ENCODE measurements at places on chromosomes 6 and 20.

DNA sequence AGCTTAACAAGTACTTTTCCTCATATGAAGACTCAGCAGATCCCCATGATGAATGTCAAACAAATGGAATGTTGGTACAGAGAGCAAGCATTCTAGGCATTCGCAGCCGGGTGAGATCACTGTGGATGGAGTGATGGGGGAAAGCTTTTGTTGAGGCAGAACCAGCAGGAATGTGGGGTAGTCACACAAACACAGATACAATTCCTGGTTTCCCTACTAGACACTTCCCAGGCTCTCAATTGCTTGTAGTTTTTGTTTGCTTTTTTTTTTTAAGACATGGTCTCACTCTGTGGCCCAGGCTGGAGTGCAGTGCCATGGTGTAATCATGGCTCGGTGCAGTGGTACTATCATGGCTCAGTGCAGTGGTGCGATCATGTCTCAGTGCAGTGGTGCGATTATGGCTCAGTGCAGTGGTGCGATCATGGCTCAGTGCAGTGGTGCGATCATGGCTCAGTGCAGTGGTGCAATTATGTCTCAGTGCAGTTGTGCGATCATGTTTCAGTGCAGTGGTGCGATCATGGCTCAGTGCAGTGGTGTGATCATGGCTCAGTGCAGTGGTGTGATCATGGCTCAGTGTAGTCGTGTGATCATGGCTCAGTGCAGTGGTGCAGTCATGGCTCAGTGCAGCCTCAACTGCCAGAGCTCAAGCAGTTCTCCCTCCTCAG lies 15.4 kb upstream of the IER3 start:
- no peak for DNase-seq

GRCh38 chr20:62576815-62577489 lies 65.4 kb upstream of the SLCO4A1 start:
- DNase-seq = peak; percentile 3

- no peak for DNase-seq
Observed at GRCh38 chr6:46357591-46357990, 133.7 kb downstream of the RCAN2 start.

GRCh38 chr6:156250593-156250992 lies 526.6 kb upstream of the ARID1B start:
- no peak for DNase-seq

GRCh38 chr20:51036827-51037531 lies 14.1 kb upstream of the KCNG1 start:
- no peak for DNase-seq

GRCh38 chr6:130520221-130520620 lies 154.4 kb downstream of the TMEM200A start:
- no peak for DNase-seq

DNA sequence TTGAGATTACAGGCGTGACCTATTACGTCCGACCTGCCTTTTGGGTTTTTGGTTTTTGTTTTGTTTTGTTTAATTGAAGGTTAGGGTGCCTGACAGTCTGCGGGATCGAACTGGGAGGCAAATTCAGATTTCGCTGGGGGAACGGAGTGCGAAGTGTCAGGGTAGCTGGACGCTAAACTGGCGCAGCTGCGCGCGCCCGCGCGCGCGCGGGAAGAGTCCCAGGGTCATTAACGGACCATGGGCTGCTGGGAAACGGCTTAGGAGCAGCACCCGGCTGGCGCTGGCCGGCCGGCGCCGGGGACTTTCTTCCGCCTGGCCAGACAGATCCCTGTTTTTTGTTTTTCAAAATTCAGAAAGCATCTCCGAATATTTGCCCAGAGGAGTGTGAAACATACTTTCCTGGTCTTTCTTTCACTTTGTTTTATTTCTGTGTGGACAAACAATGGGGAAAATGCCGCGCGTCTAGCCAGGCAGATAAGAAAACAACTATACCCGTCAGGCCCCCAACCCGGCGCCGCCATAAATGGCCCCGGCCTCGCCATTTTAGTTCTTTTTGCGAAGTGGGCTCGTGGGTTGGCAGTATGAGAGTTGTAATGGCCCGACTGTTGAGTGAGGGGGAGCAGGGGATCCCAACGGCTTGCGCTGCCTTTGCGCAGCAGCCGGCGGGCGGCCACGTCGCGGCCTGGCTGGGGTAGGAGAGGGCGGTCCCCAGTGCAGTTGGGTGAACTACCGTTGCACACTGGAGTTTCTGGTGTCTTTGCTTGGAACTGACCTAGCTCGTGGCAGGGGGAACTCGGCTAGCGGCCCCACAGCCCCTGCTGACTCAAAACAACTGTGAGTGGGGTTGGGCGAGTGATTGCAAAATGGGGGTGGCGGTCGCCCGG lies 7.1 kb downstream of the HSPA1B start:
- DNase-seq = peak; percentile 73

- DNase-seq = no peak
Observed at GRCh38 chr20:61732511-61733210, 333.0 kb downstream of the TAF4 start.

DNA sequence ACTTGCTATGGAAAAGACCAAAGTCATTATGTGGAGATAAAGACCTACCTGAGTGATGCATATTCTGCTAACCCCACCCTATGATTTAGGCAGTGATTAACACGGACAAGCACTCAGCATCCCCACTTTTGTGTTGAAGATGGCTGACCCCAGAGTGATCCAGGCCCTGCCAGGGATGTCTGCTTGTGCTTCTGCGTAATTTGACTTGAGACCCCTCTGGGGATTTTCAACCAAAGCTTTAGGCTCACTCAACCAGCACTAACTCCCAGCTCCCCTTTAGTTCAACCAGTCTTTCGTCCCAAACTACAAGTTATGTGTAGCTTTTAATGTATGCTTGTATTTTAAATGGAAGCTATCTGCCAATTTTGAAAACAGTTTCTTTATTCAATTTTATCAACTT lies 538.0 kb upstream of the ID4 start:
- no peak for DNase-seq

DNA sequence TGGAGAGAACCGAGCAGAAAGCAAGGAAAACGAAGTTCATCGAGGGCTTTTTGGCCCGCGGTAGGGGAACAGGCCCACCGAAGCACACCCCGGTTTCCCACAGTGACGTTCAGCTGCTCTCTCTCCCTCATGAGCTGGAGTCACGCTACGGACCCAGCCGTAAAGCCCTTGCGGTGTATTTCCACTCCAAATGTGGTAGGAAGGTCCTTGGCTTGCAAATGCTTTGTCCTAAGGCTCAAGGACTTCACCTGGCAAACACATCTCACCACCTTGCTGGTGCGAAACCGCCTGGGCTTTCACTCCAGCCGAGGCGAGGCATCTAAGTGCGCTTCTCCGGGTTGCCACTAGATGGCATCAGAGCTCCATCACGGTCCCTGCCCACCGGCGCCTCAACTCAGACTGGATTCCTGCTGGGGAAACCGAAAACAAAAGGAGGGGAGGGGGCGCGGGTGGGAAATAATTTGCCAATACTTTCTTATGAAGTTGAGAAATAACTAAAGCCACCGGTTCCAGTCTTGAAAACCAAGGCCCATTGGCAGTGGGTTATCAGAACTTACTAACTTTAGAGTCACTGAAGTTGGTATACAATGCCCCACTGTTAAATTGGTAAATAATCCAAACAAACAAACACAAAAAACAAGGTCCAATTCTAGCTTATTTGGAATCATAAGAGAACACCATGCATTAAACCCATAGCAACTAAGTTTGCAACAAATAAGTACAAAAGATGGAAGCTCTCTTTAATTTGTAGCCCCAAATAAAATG lies 13.4 kb upstream of the FOXC1 start:
- peak; percentile 67 for DNase-seq

- DNase-seq = no peak
Observed at GRCh38 chr6:53985366-53985765, 125.9 kb upstream of the MLIP start.

DNA sequence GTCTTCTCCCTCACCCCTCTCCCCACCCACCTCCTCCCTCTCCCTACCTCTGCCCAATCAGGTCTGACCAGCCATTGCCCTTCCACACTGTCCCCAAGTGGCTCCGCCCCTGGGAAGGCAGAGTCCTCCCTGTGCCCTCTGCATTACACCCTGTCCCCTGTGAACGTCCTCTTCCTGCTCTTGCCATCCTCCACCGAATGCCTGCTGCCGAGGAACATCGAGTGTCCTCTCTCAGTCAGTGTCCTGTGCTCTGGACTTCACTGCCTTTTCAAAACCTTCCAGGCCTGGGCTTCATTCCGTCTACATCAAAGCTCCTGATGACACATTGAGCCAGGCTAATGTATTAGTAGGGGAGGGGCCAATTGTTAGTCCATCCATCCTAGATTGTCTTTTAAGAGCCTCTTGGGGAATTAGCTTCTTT lies 3.3 kb upstream of the PACSIN1 start:
- no peak for DNase-seq

DNA sequence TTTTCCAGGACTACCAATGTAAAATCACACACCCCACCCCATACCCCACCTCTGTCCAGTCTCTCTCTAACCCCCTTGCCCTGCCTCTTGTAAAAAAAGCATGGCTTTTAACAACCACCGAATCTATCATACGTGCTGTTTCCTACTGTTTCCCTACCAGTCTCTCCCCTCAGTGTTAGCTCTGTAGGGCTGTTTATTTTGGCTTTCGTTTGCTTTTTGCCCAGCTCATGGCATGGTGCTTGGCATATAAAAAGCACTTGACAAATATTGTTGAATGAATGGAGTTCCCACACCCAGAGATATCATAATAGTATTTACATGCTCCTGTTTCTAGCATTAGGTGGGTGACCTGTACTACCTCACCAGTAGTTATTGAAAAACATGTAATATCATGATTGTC lies 148.2 kb downstream of the OPRM1 start:
- no peak for DNase-seq

DNA sequence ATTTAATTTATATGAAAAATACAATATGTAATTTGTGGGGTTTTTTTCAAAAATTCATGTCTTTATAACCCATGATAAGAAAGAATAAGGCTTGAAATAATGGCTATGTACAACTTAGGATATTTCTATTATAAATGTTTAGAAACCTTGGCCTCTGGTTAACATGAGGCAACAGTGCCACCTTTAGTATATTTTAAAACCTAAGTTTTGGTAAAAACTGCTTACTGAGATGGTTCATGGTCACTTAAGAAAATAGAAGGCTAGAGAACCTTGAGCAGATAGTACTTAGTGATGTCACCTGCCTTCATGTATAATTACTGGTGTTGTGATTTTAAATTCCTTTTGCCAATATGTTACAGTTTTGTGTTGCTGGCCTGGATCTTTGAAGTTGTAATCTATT lies 176.4 kb downstream of the ADGB start:
- peak; percentile 62 for DNase-seq

DNA sequence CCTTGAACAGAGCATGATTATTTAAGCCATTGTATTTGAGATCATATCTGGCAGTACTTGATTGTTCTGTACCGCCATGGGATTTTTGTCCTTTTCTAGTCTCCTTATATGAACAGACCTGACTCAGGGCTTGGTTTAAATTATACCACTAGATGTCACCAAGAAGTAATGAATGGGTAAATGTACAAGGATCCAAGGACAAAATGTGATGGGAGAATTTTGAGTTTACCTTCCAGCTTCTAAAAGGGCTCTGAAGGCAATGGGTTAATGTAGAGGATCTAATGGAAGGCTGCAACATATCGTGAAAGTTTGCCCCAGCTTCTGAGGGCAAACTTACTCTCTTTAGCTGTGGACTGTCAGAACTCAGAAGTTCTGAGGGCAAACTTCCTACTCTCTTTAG lies 12.0 kb downstream of the RNF8 start:
- peak; percentile 38 for DNase-seq

DNA sequence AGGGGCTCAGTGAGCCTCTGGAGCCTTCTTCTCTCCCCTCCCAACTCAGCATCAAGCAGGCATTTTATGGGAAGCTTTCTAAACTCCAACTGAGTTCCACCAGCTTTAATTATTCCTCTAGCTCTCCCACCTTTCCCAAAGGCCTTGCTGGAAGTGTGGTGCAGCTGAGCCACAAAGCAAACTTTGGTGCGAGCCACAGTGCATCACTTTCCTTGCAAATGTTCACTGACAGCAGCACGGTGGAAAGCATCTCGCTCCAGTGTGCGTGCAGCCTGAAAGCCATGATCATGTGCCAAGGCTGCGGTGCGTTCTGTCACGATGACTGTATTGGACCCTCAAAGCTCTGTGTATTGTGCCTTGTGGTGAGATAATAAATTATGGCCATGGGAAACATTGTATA lies 78.8 kb downstream of the ASXL1 start:
- no peak for DNase-seq

- DNase-seq = no peak
Observed at GRCh38 chr20:14193885-14194284, 143.5 kb downstream of the FLRT3 start.

DNA sequence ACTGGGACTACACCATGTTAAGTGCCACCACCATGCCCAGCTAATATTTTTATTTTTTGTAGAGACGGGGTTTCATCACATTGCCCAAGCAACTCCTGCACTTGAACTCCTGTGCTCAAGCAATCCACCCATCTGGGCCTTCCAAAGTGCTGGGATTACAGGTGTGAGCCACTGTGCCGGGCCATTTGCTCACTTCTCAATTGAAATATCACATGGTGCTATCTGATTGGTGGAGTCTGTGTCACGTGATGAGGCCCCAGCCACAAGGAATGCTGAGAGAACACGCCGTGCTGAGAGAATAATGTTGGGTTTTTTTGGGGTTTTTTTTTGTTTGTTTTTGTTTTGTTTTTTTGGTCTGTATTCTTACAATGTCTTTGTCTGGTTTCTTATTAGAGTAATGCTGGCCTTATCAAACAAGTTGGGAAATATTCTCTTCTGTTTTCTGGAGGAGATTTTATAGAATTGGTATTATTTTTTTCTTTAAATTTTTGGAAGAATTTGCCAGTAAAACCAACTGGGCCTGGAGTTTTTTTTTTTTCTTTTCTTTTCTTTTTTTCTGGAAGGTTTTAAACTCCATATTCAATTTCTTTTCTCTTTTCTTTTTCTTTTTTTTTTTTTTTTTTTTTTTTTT lies 183.2 kb upstream of the KCNG1 start:
- DNase-seq = no peak

DNA sequence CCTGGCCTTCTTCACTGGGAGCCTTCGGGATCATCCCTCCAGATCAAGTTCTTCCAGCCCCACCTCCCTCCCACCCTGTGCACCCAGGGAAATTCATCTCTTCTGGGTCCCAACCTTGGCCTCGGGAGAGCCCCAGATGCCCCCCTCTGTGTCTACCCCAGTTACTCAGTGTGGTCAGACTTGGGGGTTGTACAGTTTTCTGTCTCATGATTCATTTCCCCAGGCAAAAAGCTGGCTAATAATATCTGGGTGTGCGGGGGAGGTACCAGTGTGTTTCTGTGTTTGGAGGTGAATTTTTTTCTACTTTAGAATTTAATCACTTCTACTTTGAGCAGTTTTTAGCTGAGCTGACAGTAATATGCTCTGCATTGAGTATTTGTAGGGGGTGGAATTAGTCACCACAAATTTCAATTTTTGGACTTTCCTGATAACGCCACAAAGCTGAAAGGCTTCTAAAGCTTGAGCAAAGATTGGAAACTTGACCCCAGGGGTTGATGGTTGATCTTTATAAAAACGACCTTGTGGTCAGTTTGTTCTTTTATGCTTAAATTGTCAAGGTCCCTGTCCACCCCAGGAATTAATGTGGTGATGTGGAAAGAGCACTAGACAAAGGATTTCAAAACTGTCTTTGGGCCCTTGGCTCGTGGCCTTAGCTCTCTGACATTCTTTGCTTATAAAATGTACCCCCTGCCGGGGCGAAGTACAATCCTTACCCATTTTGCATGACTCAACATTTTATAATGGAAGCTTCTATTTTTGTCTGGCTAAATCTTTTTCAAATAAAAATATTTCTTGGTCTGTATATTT lies 284.7 kb upstream of the TAB2 start:
- DNase-seq = peak; percentile 47

GRCh38 chr6:139474145-139475108 lies 100.0 kb upstream of the CITED2 start:
- DNase-seq = no peak

GRCh38 chr6:21592953-21593352 lies 598 bp upstream of the SOX4 start:
- DNase-seq = no peak
